ENCODE measurements at places on chromosomes 4 and X.

GRCh38 chr4:6492027-6492590, 19.7 kb upstream of the PPP2R2C start:
- DNase-seq, result no peak

GRCh38 chr4:90124276-90124675, 2.9 kb upstream of the CCSER1 start:
- no peak for DNase-seq

- DNase-seq, result no peak
Observed at GRCh38 chr4:72933029-72933428, 136.5 kb downstream of the COX18 start.

GRCh38 chr4:76373919-76374552, 46.9 kb downstream of the CCDC158 start:
- DNase-seq, result no peak

- DNase-seq, result no peak
Observed at GRCh38 chr4:185956544-185956940, 112.4 kb upstream of the TLR3 start.

GRCh38 chrX:47158131-47158530, 13.1 kb downstream of the RBM10 start:
- no peak for DNase-seq

DNA sequence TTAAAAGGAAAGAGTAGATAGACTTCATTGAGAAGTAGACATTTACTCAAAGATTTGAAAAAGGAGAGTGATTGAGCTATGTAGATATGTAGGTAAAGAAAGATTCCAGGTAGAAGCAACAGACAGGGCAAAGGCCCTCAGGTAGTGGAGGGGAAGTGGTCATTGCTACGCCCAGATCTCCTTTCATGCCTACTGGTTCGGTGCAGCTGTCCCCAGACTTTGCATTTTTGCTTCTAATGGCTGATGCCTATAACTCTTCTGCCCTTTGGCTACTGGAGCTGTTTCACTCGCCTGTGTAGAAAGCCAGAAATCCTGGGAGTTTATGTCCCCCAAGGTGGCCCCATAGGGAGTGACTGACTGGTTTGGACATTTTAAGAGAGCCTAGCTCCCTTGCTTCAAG, 16.9 kb upstream of the ARMCX2 start:
- no peak for DNase-seq

- peak; percentile 58 for DNase-seq
Observed at GRCh38 chr4:26028793-26029567, 115.0 kb downstream of the SMIM20 start.

- no peak for DNase-seq
Observed at GRCh38 chr4:128658214-128658631, 151.3 kb upstream of the JADE1 start.

DNA sequence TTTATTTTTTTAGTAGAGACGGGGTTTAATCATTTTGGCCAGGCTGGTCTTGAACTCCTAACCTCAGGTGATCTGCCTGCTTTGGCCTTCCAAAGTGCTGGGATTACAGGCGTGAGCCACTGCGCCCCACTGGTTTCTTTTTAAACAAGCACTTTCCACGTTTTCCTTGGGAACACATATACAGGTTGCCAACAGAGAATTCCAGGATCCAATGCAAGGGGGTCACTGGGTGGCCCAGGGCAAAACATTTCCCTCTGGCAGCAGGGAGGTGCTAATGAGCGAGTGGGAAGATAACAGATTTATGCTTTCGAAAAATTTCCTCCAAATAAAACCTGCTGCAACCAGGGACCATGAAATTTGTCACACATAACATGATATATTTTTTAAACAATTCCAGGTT, 41.1 kb downstream of the ADRA2C start:
- DNase-seq, result no peak

DNA sequence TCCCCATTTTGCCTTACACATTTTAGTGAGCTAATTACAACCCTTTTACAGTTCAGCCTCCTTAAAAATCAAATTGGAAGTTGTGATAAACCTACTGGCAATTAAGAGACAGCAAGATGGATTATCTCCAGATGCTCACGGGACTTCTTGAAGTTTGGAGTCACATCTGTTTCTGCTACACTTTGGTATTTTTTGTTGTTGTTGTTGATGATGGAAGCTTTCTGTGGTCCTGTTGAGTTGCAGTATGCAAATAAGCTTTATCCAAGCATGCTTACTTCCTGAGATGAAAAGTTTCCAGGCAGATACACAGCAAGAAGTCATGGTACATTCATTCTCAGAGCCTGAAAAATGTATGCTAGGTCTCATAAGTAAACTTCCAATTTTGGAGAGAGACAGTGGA, 670.0 kb upstream of the AMOT start:
- DNase-seq, result no peak

- no peak for DNase-seq
Observed at GRCh38 chr4:114603497-114603896, 4.9 kb downstream of the UGT8 start.
